HCT116 (cell line): ENCODE measurements at places on chromosomes 1 and 21. TPM values are rescaled to one million over a fixed set of nuclear protein-coding genes. Genes with fewer than 3 reads are reported as not detected.

The FHAD1 gene
- 3.5 TPM for total RNA-seq

- no peak for DNase-seq
- H3K4me1 ChIP-seq = peaks cover 8% of the 10 kb centered on the region
- H3K27ac ChIP-seq = no peak overlapping the region
- no peak overlapping the region for H3K4me3 ChIP-seq
- H3K27me3 ChIP-seq = no peaks in the 10 kb centered on the region
These were observed 12.0 kb upstream of the PLA2G5 start for GRCh38 chr1:20057886-20058420.

DNA sequence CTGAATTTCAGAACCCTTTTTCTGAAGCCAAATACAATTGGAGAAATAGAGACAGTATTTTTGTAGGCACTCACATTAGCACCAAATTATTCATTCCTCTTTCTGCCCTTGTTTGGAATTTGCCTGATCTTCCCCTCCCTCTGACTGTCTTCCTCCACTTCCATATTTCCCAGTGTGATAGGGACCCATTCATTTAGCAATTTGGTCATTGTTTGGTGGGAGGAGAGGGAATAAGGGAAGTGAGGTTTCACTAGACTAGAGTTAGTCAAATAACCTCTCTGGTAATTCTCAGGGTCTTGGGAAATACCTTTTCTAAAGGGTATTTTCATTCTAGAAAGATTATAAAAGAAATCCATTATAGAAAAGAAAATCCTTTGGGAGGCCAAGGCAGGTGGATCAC lies 31.0 kb upstream of the MTMR11 start:
- no peaks in the 10 kb centered on the region for H3K27me3 ChIP-seq
- no peak overlapping the region for H3K4me3 ChIP-seq

The NTMT2 gene
- not detected for total RNA-seq

DNA sequence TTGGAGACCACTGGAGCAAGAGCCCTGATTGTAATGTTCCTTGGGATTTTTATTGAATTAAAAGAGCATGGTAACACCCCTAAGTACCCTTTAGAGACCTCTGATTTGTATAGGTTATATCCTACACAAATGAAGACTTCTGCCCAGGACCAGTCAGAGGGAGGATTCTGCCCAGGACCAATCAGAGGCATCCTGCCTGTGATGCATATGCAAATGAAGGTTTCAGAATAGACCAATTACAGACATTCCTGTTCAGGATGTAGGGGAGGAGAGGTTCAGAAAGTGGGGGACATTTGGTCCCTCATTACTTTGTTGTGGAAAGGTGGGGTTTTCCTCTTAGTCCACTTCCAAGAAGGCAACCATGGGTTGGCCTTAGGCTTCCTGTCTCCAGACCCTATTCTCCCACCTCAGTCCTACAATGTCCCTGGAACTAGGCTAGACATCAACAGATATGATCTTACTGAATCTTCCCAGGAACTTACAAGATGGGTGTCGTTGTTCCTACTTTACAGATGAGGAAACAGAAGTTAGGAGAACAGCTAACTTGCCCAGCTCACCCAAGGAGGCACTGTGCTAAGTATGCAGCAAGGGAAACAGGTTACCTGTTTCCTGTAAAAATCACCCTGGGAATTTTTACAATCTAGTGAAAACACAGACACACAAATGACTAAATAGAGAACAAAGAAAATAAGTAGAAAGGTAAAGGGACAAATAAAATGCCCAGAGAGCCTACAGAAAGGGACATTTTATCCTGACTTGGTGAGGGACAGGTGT lies 36.8 kb upstream of the SFPQ start:
- H3K4me3 ChIP-seq = no peak overlapping the region
- no peak overlapping the region for H3K27ac ChIP-seq
- H3K4me1 ChIP-seq = no peaks in the 10 kb centered on the region
- DNase-seq = no peak
- H3K36me3 ChIP-seq = no peaks in the 10 kb centered on the region

DNA sequence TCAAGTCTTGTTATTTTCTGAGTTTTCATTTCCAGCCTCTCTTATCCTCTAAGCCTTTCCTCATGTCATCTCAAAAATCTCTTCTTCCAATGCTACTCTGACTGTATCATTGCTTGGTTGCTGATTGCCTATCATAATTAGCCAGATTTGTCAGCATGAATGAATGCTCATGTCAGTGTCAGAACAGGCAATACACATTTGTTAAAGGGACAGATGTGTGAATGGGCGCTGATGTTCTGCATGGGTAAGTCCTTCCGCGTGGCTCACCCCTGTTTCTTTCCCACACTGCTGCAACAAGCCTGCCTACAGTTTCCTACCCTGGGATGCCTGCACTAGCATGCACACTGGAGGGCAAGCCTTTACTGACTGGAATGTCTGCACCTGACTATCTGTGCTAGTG lies 100.6 kb downstream of the RHOU start:
- H3K4me3 ChIP-seq = no peak overlapping the region
- H3K27ac ChIP-seq = no peak overlapping the region
- no peak for DNase-seq
- no peaks in the 10 kb centered on the region; the same call in 1 of the 2 replicates for H3K27me3 ChIP-seq
- no peaks in the 10 kb centered on the region for H3K36me3 ChIP-seq

GRCh38 chr1:205481218-205481617 lies 23.3 kb upstream of the CDK18 start:
- peaks cover 10% of the 10 kb centered on the region for H3K4me1 ChIP-seq
- no peaks in the 10 kb centered on the region for H3K36me3 ChIP-seq
- peaks cover 18% of the 10 kb centered on the region for H3K27me3 ChIP-seq
- H3K4me3 ChIP-seq = no peak overlapping the region
- no peak overlapping the region for H3K27ac ChIP-seq

DNA sequence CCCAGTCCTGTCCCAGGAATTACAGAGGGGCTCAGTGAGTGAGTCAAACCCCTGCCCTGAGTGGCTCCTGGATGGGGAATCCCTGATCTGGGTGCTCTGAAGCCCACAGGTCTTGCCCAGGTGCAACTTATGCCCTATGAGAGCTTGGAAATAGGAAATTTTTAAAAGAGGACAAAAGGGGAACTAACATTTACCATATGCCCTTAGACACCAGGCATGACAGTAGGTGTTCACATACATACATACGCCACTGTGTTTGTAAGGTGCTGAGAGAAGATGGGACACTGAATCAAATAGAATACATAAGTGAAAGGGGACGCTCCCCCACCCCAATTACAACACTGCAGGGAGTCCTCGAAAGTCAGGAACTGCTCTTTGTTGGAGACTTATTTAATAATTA lies 1.4 kb downstream of the CFAP45 start:
- H3K4me3 ChIP-seq = no peak overlapping the region
- H3K27me3 ChIP-seq = no peaks in the 10 kb centered on the region; the same call in 1 of the 2 replicates
- no peak overlapping the region for H3K27ac ChIP-seq
- DNase-seq = no peak

- H3K36me3 ChIP-seq = no peaks in the 10 kb centered on the region
- no peak overlapping the region for H3K4me3 ChIP-seq
- DNase-seq = no peak
- H3K4me1 ChIP-seq = no peaks in the 10 kb centered on the region
- H3K27me3 ChIP-seq = no peaks in the 10 kb centered on the region
These were observed 134.1 kb upstream of the ADGRL2 start for GRCh38 chr1:81666586-81666985.

The FBXO2 gene
- total RNA-seq = 81.1 TPM

The CFAP74 gene
- total RNA-seq = 4.9 TPM

GRCh38 chr1:157994704-157995582 lies 1.5 kb downstream of the KIRREL1 start:
- H3K36me3 ChIP-seq = no peaks in the 10 kb centered on the region
- no peaks in the 10 kb centered on the region for H3K27me3 ChIP-seq
- H3K4me3 ChIP-seq = peak overlapping the region; percentile 87

The HES2 gene
- total RNA-seq = 8.4 TPM

GRCh38 chr1:47745715-47746609 lies 251.2 kb downstream of the TRABD2B start:
- H3K27ac ChIP-seq = no peak overlapping the region
- no peak for DNase-seq
- H3K4me3 ChIP-seq = no peak overlapping the region
- H3K4me1 ChIP-seq = no peaks in the 10 kb centered on the region
- peaks cover 10% of the 10 kb centered on the region; the same call in 1 of the 2 replicates for H3K27me3 ChIP-seq

The PIGR gene
- total RNA-seq = 2.6 TPM

GRCh38 chr21:20997636-20998455 lies at the start of gene NCAM2:
Gene NCAM2 (plus strand): TSS chr21:20998409.
- no peak within 1 kb of the TSS for H3K27ac ChIP-seq
- H3K36me3 ChIP-seq = no peaks in the 10 kb centered on the region
- H3K4me3 ChIP-seq = no peak within 1 kb of the TSS
- no peak for DNase-seq

The MPC2 gene
- 49.9 TPM for total RNA-seq

The GPX7 gene
- not detected for total RNA-seq

GRCh38 chr1:39754906-39755504 lies 16.1 kb downstream of the OXCT2 start:
- no peaks in the 10 kb centered on the region for H3K4me1 ChIP-seq
- H3K4me3 ChIP-seq = no peak overlapping the region
- peaks cover 38% of the 10 kb centered on the region for H3K36me3 ChIP-seq
- no peak overlapping the region for H3K27ac ChIP-seq

- H3K27ac ChIP-seq = no peak overlapping the region
- H3K27me3 ChIP-seq = no peaks in the 10 kb centered on the region
- no peak overlapping the region for H3K4me3 ChIP-seq
These were observed 24.4 kb upstream of the AGBL4 start for GRCh38 chr1:50047916-50048694.

The TLR5 gene
- 1.2 TPM for total RNA-seq

GRCh38 chr1:158771950-158772866 lies at the start of gene OR6N1:
Gene OR6N1 (minus strand): TSS chr1:158772195. CDS start chr1:158766682, 5,513 bp downstream.
- no peaks in the 10 kb centered on the region for H3K4me1 ChIP-seq
- no peak within 1 kb of the TSS for H3K27ac ChIP-seq
- no peak within 1 kb of the TSS for H3K4me3 ChIP-seq
- H3K27me3 ChIP-seq = no peaks in the 10 kb centered on the region

DNA sequence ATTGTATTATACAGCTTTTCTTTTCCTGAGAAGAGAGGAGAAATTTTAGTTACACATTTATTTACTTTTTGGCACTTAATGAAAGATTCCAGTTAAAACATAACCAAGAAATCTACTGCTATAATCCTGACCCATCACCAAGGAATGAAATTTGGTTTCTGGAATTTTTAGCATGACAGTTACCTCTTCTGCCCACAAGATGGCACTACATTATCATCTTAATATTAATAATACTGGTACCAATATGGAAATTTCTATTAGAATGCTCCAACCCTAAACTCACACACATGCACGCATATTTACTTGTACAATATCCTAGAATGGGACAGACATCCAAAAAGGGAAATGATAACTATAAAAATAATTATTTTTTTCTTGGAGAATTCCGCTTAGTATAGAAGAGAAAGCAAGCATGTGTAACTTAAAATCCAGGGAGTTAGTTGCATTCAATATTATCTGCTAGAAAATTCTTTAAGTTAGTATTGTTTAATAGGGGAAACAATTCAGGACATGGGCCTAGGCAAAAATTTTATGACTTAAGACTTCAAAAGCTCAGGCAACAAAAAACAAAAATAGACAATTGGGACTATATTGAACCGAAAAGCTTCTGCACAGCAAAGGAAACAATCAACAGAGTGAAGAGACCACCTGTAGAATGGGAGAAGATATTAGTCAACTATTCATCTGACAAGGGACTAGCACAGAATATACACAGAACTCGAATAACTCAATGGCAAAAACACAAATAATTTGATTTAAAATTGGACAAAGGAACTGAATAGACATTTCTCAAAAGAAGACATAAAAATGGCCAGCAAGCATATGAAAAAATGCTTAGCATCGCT lies 37.4 kb downstream of the MAP3K21 start:
- peaks cover 25% of the 10 kb centered on the region for H3K4me1 ChIP-seq
- H3K27ac ChIP-seq = no peak overlapping the region

- H3K27me3 ChIP-seq = no peaks in the 10 kb centered on the region
- no peak overlapping the region for H3K27ac ChIP-seq
- peaks cover 28% of the 10 kb centered on the region for H3K36me3 ChIP-seq
- DNase-seq = no peak
- H3K4me3 ChIP-seq = no peak overlapping the region
These were observed 5.4 kb upstream of the TNFRSF4 start for GRCh38 chr1:1219341-1219740.

DNA sequence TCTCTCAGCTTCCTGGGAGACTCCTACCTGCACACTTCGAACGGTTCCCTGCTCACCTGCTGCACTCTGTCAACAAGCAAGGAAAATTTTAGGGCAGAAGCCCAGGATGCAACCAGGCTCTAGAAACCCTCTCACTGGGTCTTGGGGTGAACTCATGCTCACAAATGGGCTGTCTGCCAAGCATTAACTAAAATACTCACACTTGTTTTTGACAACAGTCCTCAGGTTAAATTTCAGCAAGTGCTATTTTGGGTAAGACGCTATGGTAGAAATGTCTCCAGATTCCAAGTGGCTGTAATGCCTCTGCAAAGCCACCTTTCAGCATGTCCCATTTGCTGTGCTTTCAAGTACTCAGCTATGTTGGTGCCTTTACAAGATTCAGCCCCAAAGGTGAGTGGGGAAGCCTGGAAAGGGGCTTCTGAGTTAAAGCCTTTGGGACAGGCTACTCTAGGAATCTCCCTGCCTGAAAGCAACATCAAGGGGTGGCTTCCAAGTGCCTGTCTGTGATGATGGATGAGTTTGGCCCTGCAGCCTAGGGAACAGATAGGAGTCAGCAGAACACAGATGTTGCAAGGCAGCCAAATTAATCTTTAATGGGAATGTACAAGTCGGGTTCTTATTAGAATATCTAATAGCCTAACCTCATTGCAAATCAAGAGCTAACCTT lies 211.9 kb upstream of the SPAG17 start:
- no peak overlapping the region for H3K27ac ChIP-seq
- no peaks in the 10 kb centered on the region for H3K4me1 ChIP-seq
- no peaks in the 10 kb centered on the region for H3K36me3 ChIP-seq
- H3K4me3 ChIP-seq = no peak overlapping the region
- no peaks in the 10 kb centered on the region for H3K27me3 ChIP-seq

DNA sequence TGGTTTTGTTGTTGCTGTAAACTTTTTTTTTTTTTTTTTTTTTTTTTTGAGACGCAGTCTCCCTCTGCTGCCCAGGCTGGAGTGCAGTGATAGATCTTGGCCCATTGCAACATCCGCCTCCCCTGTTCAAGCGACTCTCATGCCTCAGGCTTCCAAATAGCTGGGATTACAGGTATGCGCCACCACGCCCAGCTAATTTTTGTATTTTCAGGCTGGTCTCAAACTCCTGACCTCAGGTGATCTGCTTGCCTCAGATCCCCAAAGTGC lies 78.9 kb upstream of the SLC45A1 start:
- H3K4me1 ChIP-seq = peaks cover 25% of the 10 kb centered on the region
- no peaks in the 10 kb centered on the region for H3K27me3 ChIP-seq
- H3K27ac ChIP-seq = peak overlapping the region; percentile 62
- peak; percentile 29 for DNase-seq

DNA sequence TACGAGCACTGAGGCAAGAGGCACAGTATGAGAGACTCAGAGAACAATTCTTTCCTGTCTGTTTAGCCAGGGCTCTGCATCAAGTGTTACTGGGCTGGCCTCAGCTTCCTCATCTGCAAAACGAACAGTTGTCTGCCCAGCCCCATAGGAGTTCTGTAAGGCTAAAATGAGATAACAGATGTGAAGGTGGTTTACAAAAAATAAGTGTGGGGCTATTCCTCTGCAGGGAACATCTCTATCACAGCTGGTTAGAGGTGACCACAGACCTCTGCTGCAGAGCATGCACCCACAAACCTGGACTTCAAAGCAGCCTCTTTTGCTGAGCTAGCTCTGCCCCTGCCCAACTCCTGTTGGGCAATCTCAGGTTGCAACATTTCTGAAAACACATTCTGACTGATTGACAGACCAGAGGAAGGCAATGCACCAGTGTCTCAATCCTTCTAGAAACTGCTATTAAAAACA lies 10.5 kb upstream of the OLIG1 start:
- peaks cover 34% of the 10 kb centered on the region for H3K27me3 ChIP-seq
- H3K27ac ChIP-seq = no peak overlapping the region
- no peaks in the 10 kb centered on the region for H3K36me3 ChIP-seq
- no peaks in the 10 kb centered on the region for H3K4me1 ChIP-seq
